ENCODE measurements at places on chromosomes 12 and 14. TPM values are rescaled to one million over a fixed set of nuclear protein-coding genes. Genes with fewer than 3 reads are reported as not detected.

CEP170B gene
- total RNA-seq = 1.6 TPM

OR4E2 gene
- not detected for total RNA-seq

SSTR1 gene
- under 0.01 TPM for total RNA-seq

KCNMB4 gene
- 6.3 TPM for total RNA-seq

KLRB1 gene
- total RNA-seq = 0.52 TPM

BICDL1 gene
- total RNA-seq = 1.0 TPM

Data from skeletal muscle tissue (tissue), 5 donors.